NCI-H2107 (cell line): ENCODE measurements at places on chromosomes 1 and 21.

DNA sequence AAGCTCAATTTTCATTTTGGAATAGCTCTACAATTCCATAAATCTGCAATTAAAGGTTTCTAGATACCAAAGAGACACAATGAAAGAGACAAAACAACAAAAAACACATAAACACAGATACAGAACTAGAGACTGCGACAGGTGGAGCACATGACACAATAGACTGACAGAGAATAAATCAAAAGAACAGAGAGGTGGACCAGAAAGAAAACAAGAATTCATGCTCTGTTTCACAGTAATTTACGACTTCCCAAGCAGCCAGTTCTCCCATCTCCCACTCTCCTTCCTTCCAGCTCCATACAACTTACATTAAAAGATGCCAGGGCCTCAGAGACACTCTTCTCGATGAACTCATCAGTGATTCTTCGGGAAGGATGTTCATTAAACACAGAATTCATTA is 15.1 kb upstream of the RBM8A start:
- no peak for DNase-seq

DNA sequence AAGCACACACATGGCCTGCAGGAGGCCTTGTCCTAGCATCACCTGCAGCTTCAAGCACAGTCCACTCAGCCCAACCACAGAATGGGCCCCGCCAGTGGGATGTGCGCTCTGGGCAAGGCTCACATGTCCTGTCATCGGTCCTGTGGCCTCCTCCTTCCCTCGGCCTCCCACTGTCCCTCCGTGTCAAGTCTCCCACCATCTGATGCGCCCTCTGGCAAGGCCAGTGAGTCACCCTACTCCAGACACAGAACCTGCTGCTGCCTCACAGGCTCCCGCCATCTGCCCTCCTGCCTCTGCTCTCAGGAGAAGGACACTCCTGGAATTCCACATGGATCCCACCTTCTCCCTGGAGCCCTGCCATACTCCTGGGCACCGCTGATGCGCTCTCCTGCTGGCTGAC is 14.2 kb downstream of the KCNAB2 start:
- no peak for DNase-seq

- no peak for DNase-seq
These were observed 136.6 kb upstream of the ZNF648 start for GRCh38 chr1:182198006-182198605.

DNA sequence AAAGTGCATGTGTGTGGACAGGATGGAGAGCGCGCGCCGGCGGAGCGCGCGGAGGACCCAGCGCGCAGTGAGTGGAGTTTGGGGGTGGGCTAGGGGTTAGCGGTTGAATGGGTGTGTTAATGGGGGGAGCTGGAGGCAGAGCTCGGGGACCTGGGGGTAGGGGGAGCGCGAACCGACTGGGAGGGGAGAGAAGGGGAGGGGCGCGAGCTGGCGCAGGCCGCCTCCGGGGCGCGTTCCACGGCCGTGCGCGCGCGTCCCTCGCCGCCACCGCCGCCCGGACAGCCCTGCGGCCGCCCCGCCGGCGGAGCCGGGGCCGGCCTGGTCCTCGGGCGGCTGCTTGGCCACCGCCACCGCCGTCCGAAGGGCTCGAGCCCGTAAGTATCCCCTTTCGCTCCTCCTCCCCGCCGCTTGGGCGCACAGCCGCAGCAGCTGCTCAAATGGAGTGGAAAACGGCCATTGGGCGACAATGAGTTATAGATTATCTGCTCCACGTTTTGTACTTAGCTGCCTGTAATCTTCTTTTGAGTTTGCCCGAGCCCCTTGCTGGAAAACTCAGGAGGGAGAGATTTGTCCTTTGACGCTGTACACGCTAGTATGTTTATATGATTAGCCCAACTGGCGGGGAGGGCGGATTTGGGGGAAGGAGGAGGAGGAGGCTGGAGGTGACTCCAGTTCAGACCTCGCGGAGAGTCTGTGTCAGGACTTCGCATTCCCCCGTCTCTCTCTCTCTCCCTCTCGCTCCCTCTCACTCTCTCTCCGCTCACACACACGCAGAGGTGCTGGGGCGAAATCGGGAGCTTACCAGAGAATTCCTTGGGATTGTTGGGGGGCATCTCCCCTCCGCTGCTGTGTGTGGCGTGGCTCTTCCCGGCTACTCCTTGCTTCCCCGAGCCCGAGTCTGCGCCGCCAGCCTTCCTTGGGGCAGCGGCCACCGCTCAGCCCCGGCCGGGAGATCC is at the start of gene ADGRL2:
TSS of gene ADGRL2 (plus strand) at position 240 of the 956 bp plus-strand sequence. CDS start 36,051 bp downstream, outside the sequence.
- peak; percentile 44 for DNase-seq

- no peak for DNase-seq
These were observed 397.9 kb upstream of the NR5A2 start for GRCh38 chr1:199629624-199630023.
